ENCODE measurements at places on chromosomes 5 and 9.
A peak's percentile ranks its signal among the peaks of the same experiment; 100 is the strongest.

- DNase-seq = no peak
Observed at GRCh38 chr5:172837640-172838039, 3.6 kb downstream of the ERGIC1 start.

- no peak for DNase-seq
Observed at GRCh38 chr9:83339435-83339834, 198.8 kb downstream of the FRMD3 start.

GRCh38 chr9:134565316-134565915 is 76.2 kb upstream of the COL5A1 start:
- no peak for DNase-seq

GRCh38 chr9:135791431-135792267 is 89.7 kb downstream of the KCNT1 start:
- DNase-seq = no peak

- no peak for DNase-seq
Observed at GRCh38 chr9:115030006-115030405, 88.0 kb downstream of the TNC start.

DNA sequence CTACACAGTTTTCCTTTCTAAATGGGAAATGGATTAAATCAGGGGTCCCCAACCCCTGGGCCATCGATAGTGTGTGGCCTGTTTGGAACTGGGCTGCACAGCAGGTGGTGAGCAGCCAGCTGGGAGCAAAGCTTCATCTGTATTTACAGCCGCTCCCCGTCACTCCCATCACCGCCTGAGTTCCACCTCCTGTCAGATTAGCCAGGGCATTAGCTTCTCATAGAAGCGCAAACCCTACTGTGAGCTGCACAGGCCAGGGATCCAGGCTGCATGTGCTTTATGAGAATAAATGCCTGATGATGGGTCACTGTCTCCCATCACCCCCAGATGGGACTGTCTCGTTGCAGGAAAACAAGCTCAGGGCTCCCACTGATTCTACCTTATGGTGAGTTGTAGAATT is 41.2 kb upstream of the FLT4 start:
- no peak for DNase-seq

DNA sequence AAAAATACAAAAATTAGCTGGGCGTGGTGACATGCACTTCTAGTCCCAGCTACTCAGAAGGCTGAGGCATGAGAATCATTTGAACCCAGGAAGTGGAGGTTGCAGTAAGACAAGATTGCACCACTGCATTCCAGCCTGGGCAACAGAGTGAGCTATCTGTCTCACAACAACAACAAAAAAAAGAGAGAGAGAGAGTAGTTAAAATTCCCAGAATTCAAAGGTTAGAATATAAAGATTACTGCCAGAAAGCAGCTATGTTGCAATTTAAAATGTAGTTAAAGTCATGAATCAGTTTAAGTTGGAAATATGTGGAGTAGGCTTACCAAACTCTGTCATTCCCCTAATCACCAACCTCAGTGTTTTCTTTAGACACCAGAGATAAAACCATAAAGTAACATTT is 58.7 kb upstream of the SUSD1 start:
- no peak for DNase-seq

DNA sequence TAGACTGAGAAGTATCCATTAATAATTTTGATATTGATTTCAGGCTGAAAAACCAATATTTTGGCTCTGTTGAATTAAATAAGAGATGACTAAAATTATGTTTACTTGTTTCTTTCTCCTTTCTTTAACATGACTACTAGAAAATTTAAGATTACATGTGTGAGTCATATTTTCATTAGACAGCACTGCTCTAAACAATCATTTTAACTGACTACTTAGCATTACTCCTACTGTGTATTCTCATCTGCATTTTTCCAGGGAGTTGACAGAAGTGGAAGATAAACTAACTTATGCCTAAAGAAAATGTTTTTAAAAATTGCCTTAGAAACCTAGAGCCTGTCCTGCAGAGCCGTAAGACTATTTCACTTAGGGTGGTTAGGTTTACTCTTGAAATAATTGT is 29.1 kb downstream of the TNC start:
- DNase-seq = no peak

DNA sequence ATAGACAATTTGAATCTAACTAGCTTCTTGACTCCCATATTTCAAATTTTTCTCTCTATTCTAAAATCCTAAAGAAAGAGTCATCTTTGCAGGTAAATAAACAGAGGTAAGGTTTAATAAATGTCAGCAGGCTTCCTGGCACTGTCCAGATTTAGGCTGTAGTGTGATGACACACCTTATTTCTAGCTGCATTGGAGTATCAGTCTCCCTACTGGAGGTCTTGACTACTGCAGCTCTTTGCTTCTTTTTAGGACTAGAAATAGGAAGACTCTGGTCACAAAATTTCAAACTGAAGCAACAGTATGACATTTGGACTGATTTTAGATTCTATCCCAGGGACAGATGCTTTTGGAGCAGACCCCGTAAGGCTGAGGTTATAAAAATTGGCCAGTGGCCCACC is 40.7 kb upstream of the PPP3R2 start:
- DNase-seq = no peak

DNA sequence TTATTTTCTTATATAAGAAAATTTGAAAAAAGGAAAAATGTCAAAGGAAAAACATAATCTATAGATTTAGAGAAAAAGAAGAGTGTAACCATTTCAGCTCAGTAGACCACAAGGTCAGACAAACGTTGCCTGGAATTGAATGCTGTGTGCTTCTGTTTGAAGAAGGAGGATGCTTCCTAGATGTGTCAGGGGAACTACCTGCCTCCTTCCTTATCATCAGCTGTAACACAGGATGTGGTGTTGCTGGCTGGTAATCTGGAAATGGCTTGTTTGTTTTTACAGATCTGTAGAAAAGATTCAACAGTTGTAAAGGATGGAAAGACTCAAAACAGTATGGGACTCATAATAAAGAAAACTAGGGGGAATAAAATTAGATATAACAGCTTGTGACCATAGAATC is 160.7 kb upstream of the MEF2C start:
- DNase-seq = no peak

DNA sequence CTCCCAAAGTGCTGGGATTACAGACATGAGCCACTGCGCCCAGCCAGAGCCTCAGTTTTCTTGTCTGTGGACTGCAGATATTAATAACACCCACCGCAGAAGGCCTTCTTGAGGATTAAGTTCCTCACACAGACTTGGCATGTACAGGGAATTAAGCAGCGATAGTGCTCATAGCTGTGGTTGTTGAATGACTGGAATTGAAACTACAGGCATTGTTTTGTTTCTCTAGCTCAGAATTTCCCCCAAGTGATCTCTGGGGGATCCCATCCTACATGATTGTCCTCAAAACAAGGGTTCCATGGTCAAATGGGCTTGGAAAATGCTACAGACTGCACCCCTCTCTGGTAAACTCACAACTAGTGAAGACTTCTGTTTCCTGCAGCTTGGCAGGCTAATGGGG is 44.2 kb upstream of the TDRD7 start:
- no peak for DNase-seq

DNA sequence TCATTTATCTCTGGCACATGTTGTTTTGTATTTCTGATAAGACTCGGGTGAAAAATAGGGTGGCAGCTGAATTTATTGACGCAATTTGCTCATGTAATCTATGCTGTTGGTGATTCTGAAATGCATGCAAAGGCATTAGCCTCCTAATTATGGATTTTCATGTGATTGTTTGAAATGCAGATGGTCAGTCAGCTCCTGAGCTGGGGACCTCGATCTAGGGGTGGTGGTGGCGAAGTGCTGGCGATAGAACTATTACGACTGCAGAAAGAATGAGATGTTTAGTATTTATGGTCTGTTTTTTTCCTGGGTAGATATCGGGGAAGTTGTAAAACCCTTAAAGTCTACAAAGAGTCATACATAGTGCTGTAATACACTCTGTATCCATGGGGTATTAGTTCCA is 88.6 kb downstream of the SLC28A3 start:
- DNase-seq = no peak

DNA sequence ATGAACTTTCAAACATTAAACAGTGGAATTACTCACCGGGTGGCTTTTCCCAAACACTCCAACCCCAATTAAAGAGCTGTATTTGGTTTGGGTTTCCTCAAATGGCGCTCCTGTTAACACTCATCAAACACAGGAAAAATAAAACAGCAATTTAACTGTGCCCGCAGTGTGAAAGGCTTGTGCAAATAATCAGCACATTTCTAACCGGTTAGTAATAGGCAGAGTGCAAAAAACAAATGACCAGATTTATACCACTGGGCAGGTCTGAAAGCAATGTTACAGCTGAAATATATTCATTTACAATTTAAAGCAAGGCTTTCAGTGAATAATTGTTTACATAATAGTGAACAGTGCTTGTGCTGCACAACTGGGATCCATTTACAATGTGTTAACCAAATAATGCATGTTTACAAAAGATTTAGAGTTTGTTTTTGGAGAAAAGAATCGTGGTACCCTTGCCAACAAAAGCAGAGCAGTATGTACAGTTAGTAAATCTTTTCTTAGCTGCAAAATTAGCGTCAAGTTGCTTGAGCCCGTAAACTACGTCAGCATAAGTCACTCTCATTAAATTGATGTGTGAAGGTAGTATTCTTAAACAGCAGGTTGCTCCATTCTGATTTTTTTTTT is 662.9 kb upstream of the ZNF608 start:
- peak; percentile 39 for DNase-seq

- DNase-seq = no peak
Observed at GRCh38 chr5:153780876-153781705, 257.6 kb downstream of the FAM114A2 start.

DNA sequence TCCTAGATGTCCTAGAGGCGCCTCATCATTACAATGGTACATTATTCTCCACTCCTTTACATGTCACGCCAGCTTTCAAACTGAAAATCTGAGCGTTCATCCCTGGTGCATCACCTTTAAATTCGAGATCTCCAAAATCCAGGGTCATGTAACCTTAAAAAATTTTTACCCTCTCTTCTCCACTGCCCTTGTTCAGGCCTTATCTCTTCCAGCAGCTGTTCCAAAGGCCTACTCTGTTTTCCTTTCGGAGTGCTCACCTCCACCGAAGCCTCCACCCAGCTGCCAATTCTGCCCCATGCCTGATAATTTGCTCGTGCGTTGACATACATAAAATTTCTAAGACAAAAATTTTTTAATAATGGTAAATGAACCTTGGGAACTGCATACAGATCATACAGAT is 950 bp upstream of the MSH3 start:
- no peak for DNase-seq

DNA sequence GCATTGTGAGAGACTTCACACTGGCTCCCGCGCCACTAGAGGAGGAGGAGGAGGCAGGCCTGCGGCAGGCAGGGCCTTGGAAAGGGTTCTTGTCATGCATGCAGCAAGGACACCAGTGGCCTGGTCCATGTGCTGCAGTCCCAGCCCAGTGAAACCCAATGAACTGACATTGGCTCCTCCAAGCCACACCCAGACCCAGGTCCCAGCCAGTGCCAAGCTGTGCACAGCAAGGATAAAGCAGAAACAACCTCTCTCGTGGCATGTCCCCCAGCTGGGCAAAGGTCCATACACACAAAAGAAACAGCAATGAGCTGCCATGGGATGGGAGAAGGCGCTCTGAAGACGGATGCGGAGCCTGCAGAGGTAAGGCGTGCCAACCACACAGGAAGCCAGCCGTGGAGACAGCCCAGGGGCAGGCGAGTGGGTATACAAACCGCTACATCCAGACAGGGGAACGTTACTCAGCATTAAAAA is 89.2 kb downstream of the SEMA4D start:
- no peak for DNase-seq

DNA sequence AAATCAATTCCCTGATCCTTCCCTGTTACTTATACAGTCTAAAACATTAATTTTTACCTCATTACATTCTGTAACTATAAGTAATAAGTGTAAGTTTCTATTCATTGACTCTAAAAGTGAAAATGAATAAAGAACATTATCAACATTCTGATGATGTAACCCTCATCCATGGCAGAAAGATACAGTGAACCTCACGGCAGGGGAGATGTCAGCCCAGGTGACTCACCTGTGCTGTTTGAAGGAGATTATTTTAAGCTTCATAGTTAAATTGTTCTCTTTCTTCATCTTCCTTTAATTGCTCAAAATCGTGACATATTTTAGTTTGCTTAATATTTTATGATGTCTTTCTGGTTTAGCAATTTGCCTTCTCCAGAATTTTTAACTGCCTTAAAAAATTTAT is 268.1 kb downstream of the FSTL4 start:
- DNase-seq = no peak

GRCh38 chr5:15304066-15304731 is 195.8 kb upstream of the FBXL7 start:
- DNase-seq = no peak

- no peak for DNase-seq
Observed at GRCh38 chr9:108937561-108938305, 3.5 kb downstream of the ABITRAM start.

GRCh38 chr5:82821846-82822633 is 255.2 kb downstream of the TMEM167A start:
- no peak for DNase-seq

- no peak for DNase-seq
Observed at GRCh38 chr9:2876726-2877125, 32.8 kb upstream of the PUM3 start.

DNA sequence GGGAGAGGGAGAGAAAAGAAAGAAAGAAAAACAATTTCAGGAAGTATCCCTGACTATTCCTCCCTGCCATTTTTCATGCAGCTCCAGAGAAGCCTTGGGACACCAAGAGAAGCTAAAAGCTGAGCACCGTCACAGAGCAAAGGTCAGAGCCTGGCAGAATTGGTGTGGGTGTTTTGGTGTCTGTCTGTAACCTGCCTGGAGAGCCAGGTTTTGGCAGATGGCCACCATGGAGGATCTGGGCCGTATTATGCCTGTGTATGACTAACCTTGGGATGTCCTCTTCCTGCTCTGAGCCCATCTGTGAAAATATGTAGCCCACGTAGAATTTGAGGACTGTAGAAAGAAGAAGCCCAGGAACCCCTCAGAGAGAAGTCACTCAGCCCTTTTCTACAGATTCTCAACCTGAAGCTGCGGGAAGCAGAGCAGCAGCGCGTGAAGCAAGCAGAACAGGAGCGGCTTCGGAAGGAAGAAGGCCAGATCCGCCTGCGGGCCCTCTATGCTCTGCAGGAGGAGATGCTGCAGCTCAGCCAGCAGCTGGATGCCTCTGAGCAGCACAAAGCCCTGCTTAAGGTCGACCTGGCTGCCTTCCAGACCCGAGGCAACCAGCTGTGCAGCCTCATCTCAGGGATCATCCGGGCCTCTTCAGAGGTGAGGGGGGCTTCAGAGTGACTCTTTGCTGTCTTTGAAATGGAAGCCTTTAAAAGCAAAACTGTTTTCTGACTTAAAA is 18.8 kb downstream of the GLE1 start:
- no peak for DNase-seq

GRCh38 chr5:31231177-31231838 is 37.8 kb downstream of the CDH6 start:
- DNase-seq = no peak

Data from NCI-H1417 treated with DMSO at 0.1 percent for 48 hours (cell line).